ENCODE measurements at places on chromosomes 7 and 10.

DNA sequence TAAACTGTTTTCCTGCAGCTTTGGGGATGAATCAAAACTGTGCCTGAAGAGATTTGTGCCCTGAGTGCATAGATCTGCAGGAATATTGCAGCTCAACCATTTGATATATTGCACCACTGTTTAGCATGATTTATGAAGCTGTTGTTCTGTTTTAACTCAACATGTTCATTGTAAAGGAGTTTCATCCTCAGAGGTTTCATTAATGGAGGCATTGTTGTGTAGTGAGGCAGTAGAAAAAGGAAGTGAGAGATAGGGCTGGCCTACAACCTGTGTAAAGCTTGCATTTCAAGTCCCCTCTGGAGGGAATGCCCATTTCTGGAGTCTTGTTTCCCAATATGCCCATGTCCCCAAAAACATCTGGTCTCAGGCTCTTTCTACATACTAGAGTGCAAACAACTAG, 67.5 kb downstream of the DNAJC12 start:
- no peak for DNase-seq

DNA sequence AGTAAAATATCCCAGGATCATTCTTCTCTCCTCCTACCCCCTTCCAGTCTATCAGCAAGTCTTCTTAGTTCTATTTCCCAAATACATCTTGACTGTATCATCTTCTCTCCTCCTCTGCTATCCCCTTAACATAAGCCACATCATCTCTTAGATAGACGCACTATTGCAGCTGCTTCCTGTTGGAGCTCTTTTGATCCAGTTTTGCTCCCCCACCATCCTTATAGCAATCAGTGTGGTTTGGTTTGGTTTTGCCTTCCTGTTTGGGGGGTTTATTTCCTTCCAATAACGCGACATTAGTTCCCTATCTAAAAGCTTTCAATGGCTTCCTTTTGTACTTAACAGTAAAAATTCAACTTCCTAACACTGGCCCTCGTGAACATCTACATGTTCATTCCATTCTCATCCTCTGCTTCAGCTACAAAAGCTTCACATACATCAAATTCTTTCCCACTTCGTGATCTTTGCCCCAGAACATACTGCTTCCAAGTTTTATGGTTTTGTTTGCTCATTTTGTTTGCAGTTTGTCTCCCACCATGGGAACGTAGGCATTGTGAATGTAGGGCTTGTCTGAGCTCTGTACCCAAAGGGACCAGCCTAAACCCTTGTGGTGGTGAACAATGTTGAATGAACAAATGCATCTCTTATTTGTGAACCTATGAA, 33.7 kb upstream of the PLXDC2 start:
- DNase-seq = no peak

DNA sequence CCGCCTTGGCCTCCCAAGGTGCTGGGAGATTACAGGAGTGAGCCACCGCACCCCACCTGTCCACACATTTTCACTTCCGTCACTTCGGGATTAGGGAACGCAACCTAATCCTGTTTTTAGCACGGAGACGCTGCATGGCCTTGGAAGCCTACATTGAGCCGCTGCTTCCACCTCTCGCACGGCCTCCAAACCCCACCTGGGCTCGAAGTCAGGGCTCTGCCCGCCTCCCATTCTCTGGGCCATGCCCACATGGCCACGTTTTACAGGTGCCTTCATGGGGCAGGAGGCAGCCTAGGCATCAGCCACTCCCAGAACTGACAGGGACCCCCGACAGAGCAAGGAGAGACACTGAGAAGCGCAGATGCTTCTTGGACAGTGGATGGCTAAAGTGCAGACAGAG, 100.6 kb downstream of the OAT start:
- DNase-seq = no peak

GRCh38 chr7:123028339-123028738, 32.8 kb upstream of the TAS2R16 start:
- DNase-seq = no peak

DNA sequence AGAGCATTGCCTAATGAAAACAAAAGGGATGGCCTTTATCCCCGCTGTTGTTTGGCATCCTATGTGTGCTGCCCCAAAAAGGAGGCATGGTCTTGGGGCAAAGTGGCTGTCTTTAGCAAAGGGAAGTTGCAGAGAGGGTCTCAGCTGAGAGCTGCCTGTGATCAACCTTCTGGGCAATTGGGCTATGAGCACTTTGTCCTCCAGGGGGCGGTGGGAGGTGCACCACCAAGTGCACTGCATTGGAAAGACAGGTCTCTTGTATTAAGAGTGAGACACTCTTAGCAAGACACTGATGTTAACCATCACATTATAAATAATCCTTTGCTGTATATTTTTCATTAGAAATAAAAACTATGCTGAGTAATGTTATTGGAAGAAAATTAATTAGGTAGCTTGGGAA, 314.8 kb downstream of the POM121L12 start:
- peak; percentile 77 for DNase-seq

DNA sequence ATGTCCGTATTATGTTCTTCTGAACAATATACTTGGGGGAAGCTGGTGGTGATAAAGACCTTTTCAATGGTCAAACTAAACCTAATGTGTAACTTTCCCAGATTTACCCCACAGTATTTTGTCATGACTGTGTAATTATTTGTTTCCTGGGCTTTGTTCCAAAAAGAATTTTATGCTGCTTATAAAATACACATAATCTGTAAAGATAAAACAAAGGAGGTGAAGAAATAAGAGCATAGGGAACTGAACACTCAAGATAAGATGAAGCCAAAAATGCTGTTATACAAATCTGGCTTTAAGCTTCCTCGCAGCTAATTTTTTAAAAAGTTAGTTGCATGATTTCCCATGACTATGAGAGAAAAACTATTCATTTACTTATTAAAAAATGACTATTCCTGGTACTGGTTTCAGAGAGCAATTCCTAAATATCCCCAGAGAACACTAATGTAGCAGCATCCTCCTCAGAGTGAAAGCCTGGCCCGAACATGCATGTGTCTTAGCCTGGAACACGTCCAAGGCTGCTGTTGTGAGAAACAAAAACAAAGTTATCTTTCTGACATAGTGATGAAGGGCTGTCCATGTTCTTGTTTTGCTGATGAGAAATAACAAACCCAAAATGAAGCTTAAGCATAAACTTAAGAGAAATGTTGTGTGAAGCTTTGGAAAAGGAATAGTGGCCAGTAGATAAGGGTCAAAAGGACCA, 33.9 kb downstream of the MALSU1 start:
- no peak for DNase-seq

- DNase-seq = no peak
Measured at GRCh38 chr7:110399421-110399820, 691.5 kb upstream of the LRRN3 start.

DNA sequence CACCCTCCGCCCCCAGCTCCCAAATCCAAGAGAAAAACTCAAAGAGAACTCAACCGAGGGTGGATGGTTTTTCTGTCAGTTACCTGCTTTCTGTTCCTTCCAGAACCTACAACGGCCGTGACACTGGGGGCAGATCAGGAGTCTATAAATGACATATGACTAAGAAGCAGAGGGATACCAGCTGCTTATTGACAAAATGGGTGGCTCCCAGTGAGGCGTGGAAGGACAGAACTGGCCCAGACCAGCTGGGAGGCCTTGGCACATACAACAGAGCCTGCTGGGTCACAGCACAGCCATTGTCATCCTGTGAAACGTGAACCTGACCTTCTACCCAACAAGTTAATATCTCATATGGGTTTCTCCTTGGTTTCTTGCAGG, 84.3 kb upstream of the ADRB1 start:
- DNase-seq = no peak

DNA sequence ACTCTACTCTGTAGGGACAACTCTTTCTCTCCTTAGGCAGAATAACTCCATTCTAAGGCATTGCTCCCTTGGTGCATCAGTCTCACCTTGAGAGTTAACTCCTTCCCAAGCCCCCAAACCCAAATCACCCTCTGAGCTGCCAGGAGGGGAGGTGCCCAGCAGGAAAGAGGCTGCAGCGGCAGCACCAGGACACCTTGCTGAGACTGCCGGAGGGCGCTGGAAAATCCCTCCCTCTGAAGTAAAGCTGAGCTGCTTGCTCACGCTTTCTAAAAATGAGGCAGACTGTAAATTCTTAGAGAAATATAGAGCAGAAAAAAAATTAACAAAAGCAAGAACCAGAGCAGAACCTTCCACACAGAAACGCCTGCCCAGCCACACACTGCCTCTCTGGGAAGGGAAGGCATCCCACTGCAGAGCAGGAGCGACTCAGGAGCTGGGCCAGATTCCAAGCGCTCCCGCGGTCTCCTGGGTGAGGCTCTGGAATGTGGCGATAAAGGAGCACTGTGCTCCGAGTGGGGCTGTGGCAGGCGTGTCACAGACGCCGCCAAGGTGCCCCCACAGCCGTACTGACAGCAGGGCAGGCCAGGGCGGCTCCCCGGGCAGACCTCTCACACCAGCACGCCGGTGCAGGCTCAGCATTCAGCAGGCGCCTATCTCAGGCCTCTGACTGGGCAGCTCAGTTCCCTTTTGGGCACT, 202.1 kb downstream of the TNS3 start:
- DNase-seq = no peak

GRCh38 chr10:56181607-56182006, 179.5 kb downstream of the ZWINT start:
- no peak for DNase-seq

- DNase-seq = no peak
Measured at GRCh38 chr7:26298472-26299058, 6.9 kb downstream of the SNX10 start.

- DNase-seq = no peak
Measured at GRCh38 chr7:51428217-51428887, 111.7 kb upstream of the COBL start.

DNA sequence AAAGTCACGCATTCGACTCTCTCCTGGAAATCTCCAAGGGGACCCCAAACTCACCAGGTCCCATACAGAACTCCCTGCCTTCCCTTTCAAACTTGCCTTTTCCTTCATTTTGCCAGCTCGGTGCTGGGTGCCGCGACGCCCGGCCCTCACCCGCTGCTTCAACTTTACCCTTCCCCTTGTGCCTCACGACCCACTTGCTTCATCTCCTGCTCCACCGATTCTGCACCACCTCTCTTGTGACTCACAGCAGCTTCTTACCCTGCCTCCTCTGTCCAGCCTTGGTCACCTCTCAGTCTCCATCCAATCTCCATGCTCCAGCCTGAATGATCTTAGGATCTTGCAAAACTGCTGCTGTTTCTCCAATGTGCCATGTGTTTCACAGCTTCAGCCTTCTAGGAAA, 59.9 kb downstream of the PRKCQ start:
- no peak for DNase-seq

- DNase-seq = no peak
Measured at GRCh38 chr7:69959789-69960499, 361.7 kb downstream of the AUTS2 start.

DNA sequence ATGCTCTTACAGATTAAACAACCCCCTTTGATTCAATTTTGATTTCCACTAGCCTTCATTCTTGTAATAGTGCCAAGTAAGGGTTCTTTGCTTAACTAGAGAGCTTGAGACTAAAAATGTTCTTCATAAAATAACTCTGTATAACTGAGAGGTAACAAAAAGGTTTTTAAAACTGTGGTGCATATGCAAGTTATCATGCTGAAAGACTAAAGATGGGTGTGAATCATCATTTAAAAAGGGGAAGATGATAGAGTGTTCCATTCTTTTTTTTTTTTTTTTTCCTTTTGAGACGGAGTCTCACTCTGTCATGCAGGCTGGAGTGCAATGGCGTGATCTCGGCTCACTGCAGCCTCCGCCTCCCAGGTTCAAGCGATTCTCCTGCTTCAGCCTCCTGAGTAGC, 11.1 kb downstream of the MDFIC start:
- DNase-seq = no peak

- peak; percentile 25 for DNase-seq
Measured at GRCh38 chr10:14396411-14397048, 65.8 kb upstream of the FRMD4A start.

- DNase-seq = no peak
Measured at GRCh38 chr10:116919164-116919563, 69.9 kb downstream of the ENO4 start.

DNA sequence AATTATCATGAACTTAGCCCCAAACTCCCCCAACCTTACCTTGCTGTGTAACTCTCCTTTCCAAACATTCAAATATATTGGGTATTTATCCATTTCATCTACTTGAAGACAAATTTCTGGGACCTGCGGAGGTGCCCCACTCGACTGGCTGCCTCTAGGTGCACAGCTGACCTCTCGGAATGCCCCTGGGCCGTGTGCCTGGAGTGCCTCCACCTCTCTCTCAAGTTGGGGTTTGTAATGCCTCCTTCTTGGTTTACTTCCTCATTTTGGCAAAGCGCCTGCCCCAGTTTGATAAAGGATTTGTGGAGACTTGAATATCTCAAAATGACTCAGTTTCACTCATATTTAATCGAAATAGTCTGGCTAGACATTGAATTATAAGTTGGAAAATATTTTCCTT, 16.6 kb downstream of the ZNF777 start:
- DNase-seq = peak; percentile 20

DNA sequence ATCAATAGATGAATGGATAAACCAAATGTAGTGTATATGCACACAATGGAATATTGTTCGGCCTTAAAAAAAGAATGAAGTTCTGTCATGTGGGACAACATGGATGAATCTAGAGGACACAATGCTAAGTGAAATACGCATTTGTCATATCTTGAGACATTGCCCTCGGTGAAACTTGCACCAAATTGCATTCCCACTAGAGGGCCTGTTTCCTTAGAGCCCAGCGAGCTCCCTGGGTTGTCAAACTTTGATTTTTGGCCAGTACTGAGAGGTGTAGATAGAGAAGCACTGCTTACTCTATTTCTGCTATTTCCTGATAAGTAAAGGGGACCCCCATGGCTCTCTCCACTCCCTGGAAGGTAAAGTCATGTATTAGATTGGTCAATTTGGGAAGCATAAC, 157.1 kb downstream of the GPAM start:
- DNase-seq = peak; percentile 24

DNA sequence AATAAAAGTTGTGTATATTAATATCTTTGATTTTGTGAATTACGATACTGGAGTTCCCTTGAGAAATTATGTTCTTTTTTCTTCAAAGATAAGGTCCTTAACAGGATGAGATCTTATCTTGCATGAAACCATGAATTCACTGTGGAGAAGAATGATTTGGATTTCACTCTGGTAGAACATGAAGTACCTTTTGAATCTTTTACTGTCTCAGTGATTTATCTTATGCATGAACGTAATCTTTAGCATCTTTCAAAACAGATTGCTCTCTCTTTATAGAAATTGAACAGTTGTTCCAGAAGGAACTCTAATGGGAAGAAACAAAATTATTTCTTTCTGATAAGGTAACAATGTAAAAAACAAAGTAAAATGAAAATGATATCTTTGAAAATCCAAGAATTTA, 11.0 kb upstream of the ZNF438 start:
- no peak for DNase-seq

GRCh38 chr10:45599021-45599603, 73.5 kb downstream of the ZFAND4 start:
- no peak for DNase-seq

GRCh38 chr10:4512671-4513240, 313.3 kb upstream of the AKR1E2 start:
- DNase-seq = peak; percentile 13

GRCh38 chr7:35652124-35652523, 42.8 kb downstream of the HERPUD2 start:
- no peak for DNase-seq

- no peak for DNase-seq
Measured at GRCh38 chr7:156903232-156903909, 10.4 kb upstream of the LMBR1 start.

All from NAMALWA (cell line).